ENCODE measurements at places on chromosomes 7 and 10.

DNA sequence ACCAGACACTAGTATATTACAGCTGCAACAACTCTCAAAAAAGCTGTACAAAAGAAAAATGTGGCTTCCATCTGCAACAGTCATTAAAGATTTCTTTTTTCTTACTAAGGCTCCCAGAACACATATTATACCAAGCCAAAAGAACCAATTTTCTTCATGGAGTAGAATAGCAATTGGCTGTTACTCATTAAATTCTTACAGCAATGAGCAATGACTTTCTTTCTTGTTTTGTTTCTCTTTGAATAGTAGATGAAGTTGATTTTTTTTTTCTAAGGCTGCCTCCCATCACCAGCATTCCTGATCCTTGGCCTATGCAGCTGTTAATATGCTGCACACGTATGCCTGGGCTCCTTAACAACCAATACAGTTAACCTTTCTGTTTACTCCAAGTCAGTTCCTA is 36.6 kb upstream of the SPOCK2 start:
- DNase-seq, result no peak

- DNase-seq, result no peak
These were observed 15.6 kb upstream of the SH3PXD2A start for GRCh38 chr10:103871006-103871405.

DNA sequence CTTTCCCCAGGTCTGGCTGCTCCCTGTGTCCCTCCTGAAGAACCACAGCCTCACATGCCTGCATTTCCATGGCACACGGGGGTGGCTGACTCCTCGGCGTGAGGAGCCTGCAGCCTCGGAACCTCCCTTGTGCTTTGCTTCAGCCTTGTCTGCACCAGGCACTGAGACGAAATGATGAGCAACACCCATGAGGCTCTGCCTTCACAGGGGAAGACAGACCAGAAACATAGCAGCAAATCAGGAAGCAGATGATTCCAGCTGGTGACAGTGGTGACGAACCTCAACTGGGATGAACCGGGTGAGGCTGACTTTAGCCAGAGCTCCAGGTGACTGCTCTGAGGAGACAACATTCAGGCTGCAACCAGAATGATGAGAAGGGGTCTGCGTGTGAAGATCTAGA is 84.5 kb upstream of the SMNDC1 start:
- DNase-seq, result no peak

- DNase-seq, result no peak
These were observed 78.4 kb downstream of the XRCC2 start for GRCh38 chr7:152597507-152597906.

GRCh38 chr10:133026726-133027395 is 60.9 kb upstream of the ADGRA1 start:
- DNase-seq, result no peak

- no peak for DNase-seq
These were observed 138.5 kb downstream of the WNT2 start for GRCh38 chr7:117184367-117184766.

- DNase-seq, result peak; percentile 75
These were observed 112.6 kb downstream of the EEPD1 start for GRCh38 chr7:36265680-36266079.

All from bone marrow (tissue), 2 donors.